ENCODE measurements at places on chromosomes 12 and 14.

- ATAC-seq: no peak
Observed at GRCh38 chr14:44567997-44568396, 60.9 kb upstream of the FSCB start.

DNA sequence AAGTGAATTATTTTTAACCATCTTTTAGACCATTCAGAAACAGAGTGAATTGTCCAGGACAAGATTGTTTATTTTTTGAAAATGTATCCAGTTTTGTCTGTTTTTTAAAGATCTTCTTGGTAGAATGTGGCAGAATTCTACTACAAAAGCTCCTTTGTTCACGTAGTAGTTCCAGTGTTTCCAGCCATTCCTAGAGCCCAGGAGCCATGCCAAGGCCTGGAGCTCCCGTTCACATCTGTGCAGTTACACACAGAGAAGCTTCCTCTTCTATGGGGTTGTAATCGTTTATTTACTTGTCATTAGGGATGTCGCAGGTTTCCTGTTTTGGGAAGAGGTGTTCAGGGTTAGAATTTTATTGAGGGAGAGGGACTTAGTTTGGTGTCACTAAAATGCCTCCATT lies 409.8 kb downstream of the NPAS3 start:
- no peak for ATAC-seq

GRCh38 chr12:54139019-54139418 lies 49.8 kb downstream of the SMUG1 start:
- ATAC-seq: no peak

DNA sequence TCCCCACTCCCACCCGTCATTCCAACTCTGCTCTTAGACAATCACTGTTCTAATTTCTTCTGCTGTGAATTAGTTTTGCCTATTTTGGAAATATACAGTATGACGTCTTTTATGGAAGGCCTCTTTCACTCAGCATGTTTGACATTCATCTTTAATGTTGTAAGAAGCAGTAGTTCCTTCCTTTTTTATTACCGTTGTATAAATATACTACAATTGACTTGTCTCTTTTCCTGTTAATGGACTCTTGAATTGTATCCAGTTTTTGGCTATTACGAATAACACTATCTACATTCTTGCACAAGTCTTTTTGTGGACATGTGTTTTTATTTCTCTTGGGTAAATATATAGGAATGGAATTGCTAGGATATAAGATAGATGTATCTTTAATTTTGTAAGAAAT lies 4.9 kb upstream of the PMCH start:
- no peak for ATAC-seq

GRCh38 chr12:104524034-104524832 lies 67.5 kb downstream of the CHST11 start:
- no peak for ATAC-seq

GRCh38 chr12:104334581-104334980 lies 31.0 kb downstream of the EID3 start:
- no peak for ATAC-seq

GRCh38 chr14:21185491-21185890 lies 29.6 kb upstream of the OR5AU1 start:
- no peak for ATAC-seq

DNA sequence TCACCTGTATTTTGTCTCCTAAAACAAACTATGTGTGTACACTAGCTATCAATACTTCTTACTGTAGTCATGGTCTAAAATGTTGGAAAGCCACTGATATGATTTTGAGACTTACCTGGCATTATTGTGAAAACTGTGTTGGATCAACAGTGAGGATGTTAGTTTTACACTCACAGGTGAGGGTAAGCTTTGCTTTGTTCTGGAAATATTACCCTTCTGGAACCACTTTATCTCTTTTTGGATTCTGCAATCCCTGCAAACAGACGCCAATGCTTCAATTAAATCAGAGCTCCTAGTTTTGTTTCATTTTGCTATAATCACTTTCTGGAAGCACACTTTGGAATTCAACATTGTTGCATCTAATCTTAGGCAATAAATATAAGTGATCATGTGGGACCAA lies 223.3 kb downstream of the RPS29 start:
- no peak for ATAC-seq

GRCh38 chr12:47272412-47273190 lies 192.8 kb upstream of the AMIGO2 start:
- no peak for ATAC-seq
